ENCODE measurements at places on chromosomes 1 and 21.

DNA sequence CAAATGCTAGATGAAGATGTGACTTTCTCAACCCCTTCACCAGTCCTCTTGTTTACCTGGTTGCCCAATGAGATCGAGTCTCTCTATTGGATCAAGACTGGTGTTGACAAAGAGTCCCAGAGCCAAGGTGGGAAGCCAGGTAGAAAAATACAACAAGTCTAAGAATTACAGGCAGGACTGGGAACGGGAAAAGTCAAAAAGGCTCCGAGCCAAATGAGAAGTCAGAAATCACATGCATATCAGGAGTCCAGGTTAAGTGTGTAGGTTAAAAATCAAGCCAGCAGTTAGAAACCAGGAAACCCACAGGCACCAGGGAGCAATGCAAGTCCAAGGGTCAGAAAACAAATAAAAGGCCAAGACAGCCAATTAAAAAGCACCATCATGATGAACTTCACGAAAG lies 27.4 kb upstream of the DUSP23 start:
- no peak for DNase-seq

- DNase-seq: peak; percentile 69
Observed at GRCh38 chr1:156896490-156897033, 3.0 kb downstream of the PEAR1 start.

GRCh38 chr1:52674497-52675384 lies 23.4 kb downstream of the COA7 start:
- no peak for DNase-seq

DNA sequence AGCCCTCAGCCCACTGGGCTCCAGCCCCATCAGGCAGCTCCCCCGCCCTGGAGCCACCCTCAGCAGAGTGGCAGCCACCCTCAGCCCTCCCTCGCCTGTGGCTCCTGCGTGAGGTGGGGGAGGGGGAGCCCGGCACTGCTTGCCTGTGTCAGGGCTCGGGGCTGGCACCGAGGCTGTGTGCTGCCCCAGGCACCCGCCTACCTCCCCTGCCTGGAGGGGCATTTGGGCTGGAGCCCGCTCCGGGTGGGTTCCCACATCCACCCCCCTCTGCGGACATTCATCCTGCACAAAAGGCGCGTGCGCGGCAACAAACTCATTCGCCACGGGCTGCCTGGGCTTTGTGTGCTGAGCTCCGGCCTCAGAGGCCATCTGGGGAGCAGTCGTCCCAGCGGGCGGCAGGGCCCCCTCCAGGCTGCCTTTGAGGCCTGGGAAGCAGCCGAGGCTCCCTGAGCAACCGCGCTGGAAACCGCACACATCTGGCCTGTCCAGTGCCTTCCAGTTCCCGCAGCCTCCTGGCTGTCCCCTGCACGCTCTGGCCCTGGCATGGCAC lies 12.6 kb upstream of the TNFRSF14 start:
- DNase-seq: no peak

DNA sequence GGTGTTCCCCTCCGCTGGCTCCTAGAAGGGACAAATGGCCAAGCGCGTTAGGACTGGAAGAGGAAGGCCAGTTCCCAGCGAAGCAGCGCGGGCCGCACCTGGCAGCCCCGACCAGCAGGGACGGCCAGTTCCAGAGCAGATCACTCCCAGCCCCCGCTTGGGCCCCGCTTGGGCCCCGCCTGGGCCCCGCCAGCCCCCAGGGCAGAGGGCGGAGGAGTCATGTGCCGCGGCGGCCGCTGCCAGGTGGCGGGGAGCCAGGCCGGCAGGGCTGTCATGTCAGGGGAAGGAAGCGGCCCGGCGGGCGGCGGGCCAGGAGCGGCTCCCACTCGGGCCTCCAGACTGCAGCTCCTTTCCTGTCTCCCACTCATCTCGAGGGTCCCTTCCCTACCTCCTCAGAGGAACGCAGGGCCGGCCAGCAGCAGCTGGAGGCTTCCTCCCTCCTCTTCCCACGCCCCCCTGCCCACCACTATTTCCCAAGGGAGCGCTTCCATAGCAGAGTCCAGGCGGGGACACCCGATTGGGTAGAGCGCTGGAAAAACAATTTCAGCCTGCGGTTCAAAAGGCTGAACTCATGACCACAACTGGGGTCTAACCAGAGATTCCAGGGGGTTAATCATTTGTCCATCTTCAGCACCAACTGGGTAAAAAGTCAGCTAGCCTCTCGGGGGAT lies 16.5 kb downstream of the ZNF697 start:
- peak; percentile 74 for DNase-seq

DNA sequence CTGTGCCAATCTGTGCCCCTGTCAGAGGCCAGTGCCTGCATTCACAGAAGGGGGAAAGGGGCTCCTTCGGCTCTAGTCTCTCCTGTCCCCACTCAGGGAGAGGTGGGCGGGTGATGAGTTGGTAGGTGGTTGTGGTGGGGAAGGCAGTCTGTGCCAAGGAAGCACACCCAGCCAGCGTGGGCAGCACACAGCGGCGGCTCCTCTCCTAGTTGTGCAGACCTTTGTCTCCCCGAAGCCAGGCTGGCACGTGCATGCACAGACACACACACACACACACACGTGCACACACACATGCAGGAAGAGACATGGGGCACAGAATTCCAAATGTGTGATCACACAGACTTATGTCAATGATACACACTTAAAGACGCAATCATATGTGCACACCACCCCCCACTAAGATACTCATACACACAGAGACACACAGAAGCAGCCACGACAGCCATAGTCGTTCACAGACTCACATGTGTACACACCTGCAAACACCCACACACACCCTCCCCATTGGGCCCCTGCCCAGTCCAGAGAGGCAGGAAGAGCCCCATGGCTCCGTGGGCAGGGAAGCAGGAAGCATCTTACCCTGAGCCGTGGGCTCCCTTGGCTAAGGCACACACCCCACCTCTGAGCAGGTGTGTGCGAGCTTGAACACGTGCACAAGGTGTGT lies 16.4 kb downstream of the RIMS3 start:
- DNase-seq: no peak

DNA sequence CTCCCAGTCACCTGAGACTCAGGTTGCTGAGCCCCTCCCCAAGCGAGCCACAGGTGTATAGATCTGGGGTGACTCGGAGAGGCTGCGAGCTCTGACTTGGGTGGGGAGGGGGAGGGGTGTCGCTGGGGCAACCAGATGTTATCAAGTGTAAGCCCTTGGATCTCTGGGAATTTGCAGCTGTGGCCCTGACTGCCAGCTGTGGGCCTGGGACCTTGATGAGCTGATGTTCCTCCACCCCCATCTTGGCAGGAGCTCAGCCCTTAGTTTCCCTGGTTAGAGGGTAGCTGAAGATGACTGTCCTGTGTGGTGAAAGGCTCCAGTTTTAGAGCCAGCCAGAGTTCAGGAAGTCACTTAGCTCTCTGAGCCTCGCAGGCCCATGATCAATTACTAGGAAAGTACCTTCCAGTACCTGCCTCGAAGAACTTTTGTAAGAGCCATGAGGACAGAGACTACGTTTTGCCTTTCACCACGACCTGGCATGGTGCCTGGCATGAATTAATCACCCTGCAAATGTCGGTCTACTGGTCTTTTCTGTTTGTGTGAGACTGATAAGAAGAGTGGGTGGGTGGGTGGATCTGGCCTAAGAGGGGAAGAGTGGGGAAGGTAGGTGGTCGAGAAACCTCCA lies 55.8 kb downstream of the YARS1 start:
- DNase-seq: peak; percentile 48

DNA sequence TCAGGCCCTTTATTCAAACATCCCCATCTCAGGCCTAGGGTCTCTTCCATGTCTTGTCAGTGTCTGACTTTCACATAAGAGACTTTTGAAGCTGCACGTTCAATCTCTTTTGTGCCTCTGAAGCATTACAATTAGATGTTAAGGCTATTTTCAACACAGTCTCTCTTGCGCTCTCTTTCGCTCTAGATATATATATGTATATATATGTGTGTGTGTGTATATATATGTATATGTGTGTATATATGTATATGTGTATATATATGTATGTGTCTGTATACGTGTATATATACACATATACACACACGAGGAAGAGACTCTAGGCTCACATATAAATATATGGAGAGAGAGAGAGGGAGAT lies 162.5 kb upstream of the RNPC3 start:
- no peak for DNase-seq

- no peak for DNase-seq
Observed at GRCh38 chr1:233883671-233884070, 20.8 kb upstream of the SLC35F3 start.

- DNase-seq: no peak
Observed at GRCh38 chr1:82405333-82405732, 604.6 kb downstream of the ADGRL2 start.

- DNase-seq: no peak
Observed at GRCh38 chr1:41591891-41592290, 107.4 kb upstream of the EDN2 start.

GRCh38 chr21:27293239-27293638 lies 326.4 kb upstream of the ADAMTS5 start:
- no peak for DNase-seq

DNA sequence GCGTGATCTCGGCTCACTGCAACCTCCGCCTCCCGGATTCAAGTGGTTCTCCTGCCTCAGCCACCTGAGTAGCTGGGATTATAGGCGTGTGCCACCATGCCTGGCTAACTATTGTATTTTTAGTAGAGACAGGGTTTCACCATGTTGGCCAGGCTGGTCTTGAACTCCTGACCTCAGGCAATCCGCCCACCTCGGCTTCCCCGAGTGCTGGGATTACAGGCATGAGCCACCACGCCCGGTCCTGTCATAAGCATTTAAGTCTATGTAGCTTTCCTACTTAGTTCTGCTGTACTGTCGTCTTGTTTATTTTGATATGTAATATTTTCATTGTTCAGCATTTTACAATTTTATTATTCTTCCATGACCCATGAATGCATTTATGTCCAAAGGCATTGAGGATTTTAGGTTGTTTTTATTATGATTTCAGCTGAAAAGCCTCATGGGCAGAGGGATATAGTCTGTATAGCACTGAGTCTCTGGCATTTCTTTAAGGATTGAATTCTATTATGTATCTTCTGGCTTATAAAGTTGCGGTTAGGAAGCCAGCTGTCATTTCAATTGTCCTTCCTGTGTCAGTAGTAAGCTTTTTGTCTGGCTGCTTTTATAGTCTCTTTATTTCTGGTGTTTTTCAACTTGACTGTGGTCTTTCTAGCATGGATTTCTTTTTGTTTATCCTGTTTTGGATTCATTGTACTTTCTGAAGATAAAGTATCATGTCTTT lies 9.2 kb downstream of the AGPAT3 start:
- peak; percentile 41 for DNase-seq

DNA sequence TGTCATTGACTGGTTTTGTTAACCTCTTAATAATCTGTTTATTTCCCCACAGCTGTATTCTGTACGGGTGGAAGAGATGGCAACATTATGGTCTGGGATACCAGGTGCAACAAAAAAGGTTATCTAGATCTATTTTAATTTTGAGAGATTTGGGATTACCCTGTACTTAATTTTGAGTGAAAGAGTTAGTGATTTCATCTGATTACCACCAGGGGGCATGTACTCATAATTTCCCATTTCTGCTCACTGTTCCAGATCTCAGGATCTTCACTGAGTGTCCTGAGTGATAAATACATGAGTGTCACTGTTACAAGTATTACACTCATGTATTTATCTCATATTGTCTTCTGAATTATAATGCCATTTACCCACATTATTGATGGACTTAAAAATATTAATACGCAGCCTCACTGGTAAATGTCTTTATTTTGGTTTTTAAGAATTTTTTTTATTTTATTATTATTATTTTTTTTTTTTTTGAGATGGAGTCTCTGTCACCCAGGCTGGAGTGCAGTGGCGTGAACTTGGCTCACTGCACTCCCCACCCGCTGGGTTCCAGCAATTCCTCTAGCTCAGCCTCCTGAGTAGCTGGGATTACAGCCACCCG lies 27.4 kb downstream of the DTL start:
- peak; percentile 44 for DNase-seq

GRCh38 chr1:50047916-50048694 lies 24.4 kb upstream of the AGBL4 start:
- DNase-seq: no peak

GRCh38 chr1:101073836-101074235 lies 48.3 kb upstream of the DPH5 start:
- no peak for DNase-seq

GRCh38 chr1:156048663-156049258 lies 4.8 kb downstream of the UBQLN4 start:
- DNase-seq: no peak

DNA sequence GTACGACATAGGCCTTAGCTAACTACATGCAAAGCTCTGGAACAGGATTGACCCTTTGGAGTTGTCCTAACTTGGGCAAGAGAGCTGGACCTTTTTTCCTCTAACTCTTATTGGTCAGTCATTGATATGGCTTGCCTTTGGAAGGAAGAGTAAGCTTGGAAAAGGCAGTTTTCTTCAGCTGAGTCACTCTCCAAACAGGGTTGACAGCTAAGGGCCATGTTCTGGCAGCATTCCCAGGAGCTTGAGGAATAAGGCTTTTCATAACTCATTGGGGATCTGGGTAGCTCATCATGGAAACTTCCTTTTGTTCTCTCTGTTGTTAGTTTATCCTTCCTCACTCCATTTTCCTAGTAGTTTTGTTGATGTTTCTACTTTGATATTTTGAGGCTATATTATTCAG lies 14.5 kb upstream of the ERRFI1 start:
- DNase-seq: peak; percentile 95

DNA sequence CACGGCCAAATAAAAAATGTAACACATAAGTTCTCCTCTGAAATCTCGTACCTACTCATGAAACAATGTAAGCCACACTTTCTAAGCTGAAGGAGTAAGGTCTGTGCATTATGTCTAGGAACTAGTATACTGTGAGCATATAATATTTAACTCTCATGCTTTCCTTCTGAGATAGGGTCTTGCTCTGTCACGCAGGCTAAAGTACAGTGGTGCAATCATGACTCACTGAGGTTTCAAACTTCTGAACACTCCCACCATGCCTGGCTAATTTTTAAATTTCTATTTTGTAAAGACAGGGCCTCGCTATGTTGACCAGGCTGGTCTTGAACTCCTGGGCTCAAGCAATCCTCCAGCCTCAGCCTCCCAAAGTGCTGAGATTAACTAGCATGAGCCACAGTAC lies 71.3 kb downstream of the AHCTF1 start:
- DNase-seq: no peak

DNA sequence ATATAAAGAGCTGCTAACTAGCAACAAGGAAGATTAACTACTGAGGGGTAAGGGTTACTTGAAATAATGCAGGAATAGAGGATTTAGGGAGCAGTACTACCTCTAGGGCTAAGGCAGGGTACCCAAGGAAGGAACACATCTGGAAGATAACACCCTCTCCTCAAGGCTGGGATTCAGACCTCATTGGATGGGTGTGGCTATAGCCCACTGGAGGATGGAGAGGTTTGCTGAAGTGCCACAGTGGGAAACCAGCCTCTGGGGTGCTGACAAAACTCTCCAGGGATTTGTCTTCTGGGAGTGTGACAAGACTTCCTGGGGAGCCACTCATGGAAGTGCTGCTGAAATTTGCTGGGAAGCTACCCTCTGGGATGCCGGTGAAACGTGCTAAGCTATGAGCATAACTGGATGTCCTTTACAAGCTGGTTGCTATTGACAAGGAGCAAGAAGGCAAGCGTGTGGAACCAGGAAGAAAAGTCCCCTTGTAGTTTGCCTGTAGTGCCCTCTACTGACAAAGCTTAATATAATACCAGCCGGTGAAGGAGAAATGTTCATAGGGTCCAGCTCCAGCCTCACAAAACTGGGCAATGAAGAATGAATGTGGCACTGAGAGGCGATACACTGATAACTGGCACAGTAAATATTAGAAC lies 122.8 kb upstream of the USP24 start:
- peak; percentile 74 for DNase-seq

Data from fibroblast of gingiva (primary cell).